Left cardiac atrium (tissue), 4 donors: ENCODE measurements at places on chromosomes 13 and 19. TPM values are rescaled to one million over a fixed set of nuclear protein-coding genes. Genes with fewer than 3 reads are reported as not detected.
A peak's percentile ranks its signal among the peaks of the same experiment; 100 is the strongest.

DNA sequence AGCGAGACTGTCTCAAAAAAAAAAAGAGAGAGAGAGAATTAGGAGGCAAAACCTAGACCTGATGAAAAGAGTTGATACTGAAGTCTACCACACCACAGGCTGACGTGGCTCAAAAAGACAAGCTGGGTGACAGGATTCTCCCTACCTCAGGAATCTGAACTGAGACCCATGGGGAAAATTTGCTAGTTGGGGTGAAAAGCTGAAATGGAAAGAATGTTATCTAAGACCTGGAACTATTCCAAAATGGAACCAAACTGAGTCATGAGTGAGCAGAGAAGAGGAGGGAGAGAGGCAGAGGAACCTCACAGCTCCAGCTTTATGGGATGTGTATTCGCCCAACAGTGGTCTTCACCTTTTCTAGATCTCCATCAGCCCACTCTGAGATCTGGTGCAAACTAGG is 11.7 kb downstream of the SMG9 start:
- no peak for DNase-seq

DNA sequence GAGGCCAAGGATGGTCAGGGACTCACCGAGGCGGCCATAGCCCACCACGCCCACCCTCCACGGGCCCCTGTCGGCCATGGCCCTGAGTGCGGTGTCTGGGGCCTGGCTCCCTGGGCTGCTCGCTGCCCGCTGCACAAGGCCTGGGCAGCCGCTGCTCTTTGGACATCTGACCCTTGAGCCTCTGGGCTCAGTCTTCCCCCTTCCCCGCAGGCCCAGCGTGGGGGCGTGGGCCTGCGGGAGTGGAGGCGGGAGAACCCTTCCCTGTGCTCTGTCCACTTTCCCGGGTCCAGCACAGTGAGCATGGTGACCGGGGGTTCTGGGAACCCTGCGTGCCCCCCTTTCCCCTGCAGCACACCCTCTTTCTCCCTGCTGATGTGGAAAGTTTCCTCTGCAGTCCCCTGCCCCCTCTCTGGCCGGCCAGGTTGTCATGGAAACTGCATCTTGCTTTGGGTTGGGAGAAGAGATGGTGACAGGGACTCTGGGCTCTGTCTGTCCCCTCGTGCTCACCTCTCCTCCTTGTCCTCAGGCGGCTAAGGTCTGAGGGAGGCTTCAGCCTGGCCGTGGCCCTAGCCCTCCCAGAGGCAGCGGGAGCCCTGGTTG is at the start of gene ASPDH:
TSS of gene ASPDH (minus strand) at position 168 of the 600 bp plus-strand sequence. CDS start at position 78, 90 bp downstream.
- no peak for DNase-seq

GRCh38 chr13:44313674-44314073 is 60.0 kb upstream of the SERP2 start:
- DNase-seq = no peak

- DNase-seq = no peak
These were observed 18.1 kb upstream of the ZFP82 start for GRCh38 chr19:36436531-36436930.

DNA sequence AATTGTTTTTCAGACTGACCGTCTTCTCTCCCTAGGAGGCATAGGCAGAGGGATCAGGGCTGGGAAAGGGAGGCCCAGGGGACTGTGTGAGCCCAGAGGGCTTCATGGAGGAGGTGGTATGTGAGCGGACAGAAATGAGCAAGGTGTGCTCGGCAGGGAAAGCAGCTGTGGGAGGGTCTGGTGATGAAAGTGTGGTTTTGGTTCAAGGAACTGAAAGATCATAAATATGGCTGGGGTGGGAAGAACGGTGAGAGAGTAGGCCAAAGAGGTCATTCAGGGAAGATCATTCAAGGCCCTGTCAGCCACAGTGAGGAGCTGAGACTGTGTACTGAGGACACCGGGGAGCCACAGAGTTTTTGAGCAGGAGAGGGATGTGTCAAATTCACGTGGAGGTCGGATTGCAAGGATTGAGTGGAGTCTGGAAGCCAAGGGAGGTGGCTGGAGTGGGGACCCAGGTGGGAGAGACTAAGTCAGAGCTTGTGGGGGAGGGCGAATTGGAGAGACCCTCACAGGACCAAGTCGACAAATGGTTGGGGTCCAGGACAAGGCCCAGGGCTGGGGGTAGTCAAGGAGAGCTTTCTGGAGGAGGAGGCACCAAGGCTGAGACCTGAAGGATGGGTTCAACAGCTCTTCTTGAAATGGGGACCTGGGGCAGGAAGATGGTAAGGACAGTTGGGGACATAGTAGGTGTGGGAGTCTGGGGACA is 7.6 kb downstream of the PLD3 start:
- DNase-seq = no peak

DNA sequence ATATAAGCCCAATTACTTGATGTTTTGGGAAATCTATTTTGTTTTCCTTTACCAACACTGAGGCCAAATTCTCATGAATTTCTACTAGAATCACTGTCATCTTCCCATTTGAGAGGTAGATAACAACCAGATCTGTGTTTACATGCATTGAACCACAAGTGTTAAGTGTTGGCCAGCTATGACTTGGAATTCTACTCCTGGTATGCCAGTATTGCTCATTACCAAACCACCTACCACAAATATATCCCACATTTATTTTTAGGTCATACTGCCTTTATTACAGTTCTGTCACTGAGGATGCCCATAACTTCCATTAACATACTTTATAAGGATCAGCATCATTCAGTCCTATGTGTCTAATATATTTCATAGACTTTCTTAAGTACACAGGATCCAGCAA is 328.9 kb downstream of the DIAPH3 start:
- no peak for DNase-seq

GRCh38 chr19:47623921-47624391 is 15.0 kb downstream of the BICRA start:
- DNase-seq = no peak

DNA sequence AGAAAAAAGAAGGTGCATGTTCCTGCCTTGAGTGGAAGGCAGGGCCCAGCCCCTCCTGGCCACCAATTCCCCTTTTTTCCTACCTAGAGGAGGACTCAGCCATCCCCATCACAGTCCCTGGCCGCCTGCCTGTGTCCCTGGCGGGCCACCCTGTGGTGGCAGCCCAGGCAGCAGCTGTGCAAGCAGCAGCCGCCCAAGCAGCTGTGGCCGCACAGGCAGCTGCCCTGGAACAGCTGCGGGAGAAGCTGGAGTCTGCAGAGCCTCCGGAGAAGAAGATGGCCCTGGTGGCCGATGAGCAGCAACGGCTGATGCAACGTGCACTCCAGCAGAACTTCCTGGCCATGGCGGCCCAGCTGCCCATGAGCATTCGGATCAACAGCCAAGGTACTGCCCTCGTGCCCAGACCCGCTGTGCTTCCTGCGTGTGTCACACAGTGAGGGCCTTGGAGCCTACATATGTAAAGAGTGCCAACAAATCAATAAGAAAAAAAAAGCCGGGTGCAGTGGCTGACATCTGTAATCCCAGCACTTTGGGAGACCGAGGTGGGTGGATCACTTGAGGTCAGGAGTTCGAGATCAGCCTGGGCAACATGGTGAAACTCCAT is 17.6 kb upstream of the WDR18 start:
- DNase-seq = no peak

GRIN3B gene
- total RNA-seq = not detected

GRCh38 chr13:20274466-20274865 is 42.3 kb upstream of the GJB6 start:
- DNase-seq = no peak

- no peak for DNase-seq
These were observed 804.7 kb upstream of the SLITRK1 start for GRCh38 chr13:84686973-84687372.

GRCh38 chr13:67122251-67122650 is 107.9 kb downstream of the PCDH9 start:
- no peak for DNase-seq

DNA sequence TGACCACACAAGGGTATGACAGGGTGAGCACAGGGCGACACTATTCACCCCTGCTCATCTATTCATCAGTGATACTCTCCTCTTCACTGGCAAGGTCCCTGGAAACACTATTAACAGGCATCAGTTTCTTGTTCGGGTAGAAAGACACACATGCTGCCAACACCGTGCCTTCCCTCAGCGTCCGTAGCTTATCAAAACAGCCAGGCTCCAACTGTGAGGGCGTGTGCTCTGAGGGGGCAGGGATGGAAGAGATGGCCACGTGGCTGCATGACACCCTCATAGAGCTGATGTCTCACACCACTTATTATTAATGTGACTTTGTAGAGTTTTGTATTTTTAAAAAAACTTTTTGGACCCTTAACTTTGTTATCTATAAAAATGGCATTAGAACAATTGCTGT is 160.3 kb downstream of the ITGBL1 start:
- DNase-seq = peak; percentile 24
